ENCODE measurements at places on chromosomes 1 and 21. TPM values are rescaled to one million over a fixed set of nuclear protein-coding genes. Genes with fewer than 3 reads are reported as not detected.

The INAVA gene
- total RNA-seq: not detected

DNA sequence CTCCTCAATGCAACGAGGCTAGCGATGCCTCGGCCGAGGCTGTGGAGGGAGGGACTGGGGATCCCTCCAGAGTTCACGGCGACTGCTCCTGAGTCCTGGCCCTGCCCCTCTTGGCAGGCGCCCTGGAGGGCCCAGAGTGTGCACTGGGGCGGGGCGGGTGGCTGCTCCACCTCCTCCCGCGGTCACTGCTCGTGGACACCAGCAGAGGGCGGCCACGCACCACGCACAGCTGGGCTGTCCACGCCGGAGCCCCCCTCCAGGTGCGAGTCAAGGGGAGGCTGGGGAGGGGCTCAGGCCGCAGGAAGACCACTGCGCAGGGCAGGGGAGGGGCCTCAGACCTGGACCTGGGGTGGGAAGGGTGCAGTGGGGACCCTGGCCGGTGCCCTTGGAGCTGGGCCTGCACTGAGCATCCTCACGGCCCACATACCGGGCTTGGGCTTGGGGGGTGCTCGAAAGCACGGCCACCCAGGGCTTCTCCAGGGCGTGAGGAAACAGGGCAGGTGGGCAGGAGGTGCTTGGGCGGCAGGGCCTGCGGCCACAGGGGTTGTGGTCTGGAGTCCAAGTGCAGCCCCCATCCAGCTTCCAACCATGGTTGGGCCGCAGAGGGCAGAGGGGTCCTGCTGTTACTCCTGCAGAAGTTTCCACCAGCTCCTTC, 20.6 kb upstream of the TTC34 start:
- no peak overlapping the region for H3K4me3 ChIP-seq
- no peaks in the 10 kb centered on the region for H3K36me3 ChIP-seq
- no peaks in the 10 kb centered on the region for H3K4me1 ChIP-seq

GRCh38 chr1:58739856-58740466, 40.1 kb upstream of the MYSM1 start:
- no peaks in the 10 kb centered on the region for H3K4me1 ChIP-seq
- no peak overlapping the region for H3K4me3 ChIP-seq
- DNase-seq: no peak
- no peaks in the 10 kb centered on the region for H3K36me3 ChIP-seq
- H3K27me3 ChIP-seq: peaks cover 2% of the 10 kb centered on the region
- H3K27ac ChIP-seq: no peak overlapping the region

DNA sequence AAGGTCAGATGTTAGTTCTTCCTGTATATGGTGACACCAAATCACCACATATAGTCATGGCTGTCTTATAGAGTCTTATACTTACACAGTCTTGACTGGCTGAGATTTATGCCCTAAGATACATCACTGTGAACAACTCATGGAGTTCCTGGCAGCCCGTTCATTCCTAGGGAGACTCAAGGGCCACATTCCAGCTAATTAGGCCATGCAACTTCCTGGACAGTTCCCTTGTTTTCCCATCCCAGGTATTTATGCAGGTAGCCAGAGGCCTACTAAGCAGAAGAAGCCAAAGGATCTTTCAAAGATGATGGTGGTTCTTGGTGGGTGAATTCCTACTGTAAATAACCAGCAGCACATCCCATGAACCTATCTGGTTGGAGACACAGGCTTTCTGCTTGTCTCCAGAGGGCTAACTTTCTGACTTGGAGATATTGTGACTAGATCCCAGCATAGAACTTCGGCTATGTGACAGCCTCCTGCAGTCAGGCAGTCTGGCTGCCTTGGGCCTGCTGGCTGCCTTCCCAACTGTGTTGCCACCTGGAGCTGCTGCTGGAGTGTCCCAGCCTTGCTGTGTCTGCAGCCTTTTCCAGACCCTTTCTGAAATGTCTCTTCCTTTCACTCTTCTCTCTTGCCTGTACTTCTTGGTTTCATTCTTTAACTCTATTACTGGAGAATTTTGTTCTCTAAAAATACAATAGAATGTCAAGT, 283.8 kb downstream of the CACNA1E start:
- DNase-seq: no peak
- peaks cover 7% of the 10 kb centered on the region for H3K27me3 ChIP-seq
- H3K4me3 ChIP-seq: no peak overlapping the region

DNA sequence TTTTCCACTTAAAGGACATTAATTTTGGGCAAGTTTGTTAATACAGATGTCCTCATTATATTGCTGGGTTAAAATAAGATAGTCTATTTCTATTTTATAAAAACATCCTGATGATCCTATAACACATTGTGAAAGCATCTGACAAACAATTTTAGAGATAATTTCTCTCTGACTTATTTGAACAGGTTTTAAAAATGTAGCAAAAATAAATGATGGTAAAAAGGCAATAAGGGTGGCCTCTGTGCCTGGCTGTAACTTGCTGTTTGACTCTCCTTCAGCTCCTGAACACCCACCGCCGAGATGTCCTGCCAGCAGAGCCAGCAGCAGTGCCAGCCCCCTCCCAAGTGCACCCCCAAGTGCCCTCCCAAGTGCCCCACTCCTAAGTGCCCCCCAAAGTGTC, at the start of gene LCE1A:
LCE1A (plus strand) TSS at position 301 of the 400 bp plus-strand sequence; CDS start at position 301, 0 bp downstream.
- H3K27me3 ChIP-seq: peaks cover 34% of the 10 kb centered on the region
- no peaks in the 10 kb centered on the region for H3K36me3 ChIP-seq
- H3K4me1 ChIP-seq: no peaks in the 10 kb centered on the region

GRCh38 chr1:210373878-210374599, 45.3 kb downstream of the HHAT start:
- peak; percentile 90 for DNase-seq
- peak overlapping the region; percentile 82 for H3K27ac ChIP-seq
- peaks cover 27% of the 10 kb centered on the region for H3K4me1 ChIP-seq
- H3K27me3 ChIP-seq: no peaks in the 10 kb centered on the region

DNA sequence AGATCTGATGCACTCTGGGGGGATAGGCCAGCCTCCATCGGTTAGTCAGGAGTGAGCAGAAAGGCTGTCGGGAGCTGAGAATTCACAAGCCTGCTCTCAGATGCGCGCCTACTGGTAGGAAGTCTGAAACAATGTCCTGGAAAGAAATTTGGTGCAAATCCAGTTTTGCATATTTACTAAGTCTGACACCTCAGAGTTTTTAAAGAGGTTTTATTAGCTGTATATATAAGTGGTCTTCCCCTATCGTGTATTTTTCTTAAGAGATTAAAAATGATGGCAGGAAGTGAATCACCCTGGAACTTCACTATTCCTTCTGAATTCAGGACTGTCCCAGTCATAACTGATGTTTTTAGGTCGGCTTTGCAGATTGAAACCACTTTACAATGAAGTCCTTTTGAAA, 99.8 kb upstream of the C1orf105 start:
- no peak for DNase-seq
- H3K27me3 ChIP-seq: no peaks in the 10 kb centered on the region
- H3K4me1 ChIP-seq: no peaks in the 10 kb centered on the region
- H3K4me3 ChIP-seq: no peak overlapping the region

DNA sequence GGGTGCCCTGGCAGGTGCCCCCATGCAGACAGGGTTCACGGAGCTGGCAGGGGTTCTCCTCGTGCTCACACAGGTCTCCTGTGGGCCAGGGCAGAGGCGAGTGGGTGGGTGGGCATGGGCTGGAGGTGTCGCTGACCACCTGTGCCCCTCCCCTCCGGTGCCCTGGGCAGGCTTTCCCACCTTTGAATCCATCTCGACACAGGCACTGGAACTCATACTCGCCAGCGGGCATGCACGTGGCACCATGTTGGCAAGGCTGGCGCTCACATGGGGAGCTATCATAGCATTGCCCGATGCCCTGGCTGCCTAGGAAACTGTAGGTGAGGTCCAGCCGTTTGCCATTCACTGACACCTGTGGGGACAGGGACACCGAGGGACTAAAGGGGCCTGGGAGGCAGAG, 16.0 kb downstream of the LDLRAD2 start:
- DNase-seq: no peak
- no peaks in the 10 kb centered on the region for H3K27me3 ChIP-seq
- no peak overlapping the region for H3K27ac ChIP-seq
- H3K36me3 ChIP-seq: no peaks in the 10 kb centered on the region
- H3K4me1 ChIP-seq: no peaks in the 10 kb centered on the region

DNA sequence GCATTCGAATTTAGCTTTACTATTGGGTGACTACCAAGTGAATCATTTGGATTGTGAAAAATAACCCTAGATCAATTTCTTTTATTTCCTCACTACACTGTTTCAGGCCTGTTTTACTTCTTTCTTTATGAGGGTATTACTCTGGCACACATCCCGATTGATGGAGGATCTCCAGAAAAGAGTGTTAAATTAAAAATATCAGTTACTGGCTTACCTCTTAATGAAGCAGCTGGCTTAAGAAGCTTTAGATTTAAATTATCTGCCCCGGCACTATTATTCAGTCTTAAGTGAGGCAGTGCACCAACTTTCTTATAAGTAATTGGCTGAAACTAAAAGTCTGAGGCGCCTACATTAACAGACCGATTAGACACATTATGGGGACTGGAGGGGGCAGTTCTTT, 1097.4 kb downstream of the TTLL7 start:
- H3K27me3 ChIP-seq: no peaks in the 10 kb centered on the region
- DNase-seq: no peak
- no peaks in the 10 kb centered on the region for H3K36me3 ChIP-seq
- no peak overlapping the region for H3K27ac ChIP-seq

DNA sequence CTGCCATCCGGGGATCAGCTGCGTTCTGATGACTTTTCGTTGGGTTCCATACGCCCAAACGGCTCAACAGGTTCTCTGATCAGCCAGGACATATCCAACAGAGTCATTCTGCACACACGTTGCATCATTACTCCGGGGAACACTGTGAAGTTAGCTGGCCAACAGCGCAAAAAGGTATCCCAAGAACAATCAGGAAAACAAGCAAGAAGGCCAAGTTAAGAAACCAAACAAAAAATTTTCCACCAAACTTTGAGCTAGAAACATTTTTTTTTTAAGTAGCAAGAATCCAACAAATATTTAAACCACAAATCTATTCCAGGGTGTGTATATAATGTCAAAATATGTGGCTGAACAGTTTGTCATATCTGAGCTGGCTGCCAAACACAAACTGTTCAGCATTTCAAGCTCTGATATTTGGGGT, 29.2 kb downstream of the NID1 start:
- H3K27me3 ChIP-seq: peaks cover 2% of the 10 kb centered on the region
- H3K36me3 ChIP-seq: no peaks in the 10 kb centered on the region
- no peaks in the 10 kb centered on the region for H3K4me1 ChIP-seq
- no peak overlapping the region for H3K27ac ChIP-seq
- no peak overlapping the region for H3K4me3 ChIP-seq

The PRAMEF12 gene
- not detected for total RNA-seq

The TAS1R1 gene
- total RNA-seq: 0.07 TPM

The ANGEL2 gene
- total RNA-seq: 51.5 TPM

- H3K4me3 ChIP-seq: no peak overlapping the region
- H3K27me3 ChIP-seq: peaks cover 5% of the 10 kb centered on the region
- no peaks in the 10 kb centered on the region for H3K4me1 ChIP-seq
- no peak overlapping the region for H3K27ac ChIP-seq
Observed at GRCh38 chr1:167912294-167912693, 1.6 kb downstream of the ADCY10 start.

DNA sequence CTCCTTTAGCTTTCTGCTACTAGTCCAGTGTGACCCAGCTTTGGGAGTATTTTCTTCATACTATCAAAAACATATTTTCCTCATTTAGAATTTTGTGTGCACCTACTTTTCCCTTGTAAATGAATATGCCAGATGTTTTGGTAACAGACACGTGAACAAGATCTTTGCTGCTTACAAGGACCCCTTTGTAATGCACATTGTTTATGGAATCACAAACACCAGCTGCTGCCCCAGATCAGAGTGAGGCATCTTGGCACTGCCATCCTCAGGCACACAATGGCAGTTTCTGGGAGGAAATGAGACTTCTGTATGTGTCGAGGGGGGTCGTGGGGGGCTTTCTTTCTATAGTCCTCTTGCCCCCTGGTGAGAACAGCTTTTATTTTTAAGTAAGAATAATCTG, 115.7 kb downstream of the RGL1 start:
- H3K27ac ChIP-seq: no peak overlapping the region
- peaks cover 9% of the 10 kb centered on the region for H3K4me1 ChIP-seq
- peaks cover 3% of the 10 kb centered on the region for H3K36me3 ChIP-seq
- DNase-seq: no peak
- H3K4me3 ChIP-seq: no peak overlapping the region
- H3K27me3 ChIP-seq: no peaks in the 10 kb centered on the region

- no peaks in the 10 kb centered on the region for H3K36me3 ChIP-seq
- H3K27ac ChIP-seq: no peak overlapping the region
- H3K4me1 ChIP-seq: no peaks in the 10 kb centered on the region
Observed at GRCh38 chr1:47409311-47410067, 6.6 kb upstream of the FOXE3 start.

- H3K4me3 ChIP-seq: no peak overlapping the region
- no peaks in the 10 kb centered on the region for H3K36me3 ChIP-seq
- H3K4me1 ChIP-seq: peaks cover 4% of the 10 kb centered on the region
- no peak overlapping the region for H3K27ac ChIP-seq
- DNase-seq: no peak
- peaks cover 1% of the 10 kb centered on the region for H3K27me3 ChIP-seq
Observed at GRCh38 chr1:57312869-57313268, 111.0 kb downstream of the DAB1 start.

- no peaks in the 10 kb centered on the region for H3K27me3 ChIP-seq
- no peak overlapping the region for H3K4me3 ChIP-seq
- H3K4me1 ChIP-seq: no peaks in the 10 kb centered on the region
- H3K36me3 ChIP-seq: no peaks in the 10 kb centered on the region
- no peak overlapping the region for H3K27ac ChIP-seq
Observed at GRCh38 chr1:5758000-5758858, 234.0 kb downstream of the NPHP4 start.

GRCh38 chr1:110674337-110675059, at the start of gene KCNA3:
KCNA3 (minus strand) TSS chr1:110674940; CDS start chr1:110674809, 131 bp downstream.
- H3K4me1 ChIP-seq: peaks cover 34% of the 10 kb centered on the region
- peaks cover 30% of the 10 kb centered on the region for H3K36me3 ChIP-seq
- peak; percentile 74 for DNase-seq
- peak within 1 kb of the TSS; percentile 99 for H3K4me3 ChIP-seq

DNA sequence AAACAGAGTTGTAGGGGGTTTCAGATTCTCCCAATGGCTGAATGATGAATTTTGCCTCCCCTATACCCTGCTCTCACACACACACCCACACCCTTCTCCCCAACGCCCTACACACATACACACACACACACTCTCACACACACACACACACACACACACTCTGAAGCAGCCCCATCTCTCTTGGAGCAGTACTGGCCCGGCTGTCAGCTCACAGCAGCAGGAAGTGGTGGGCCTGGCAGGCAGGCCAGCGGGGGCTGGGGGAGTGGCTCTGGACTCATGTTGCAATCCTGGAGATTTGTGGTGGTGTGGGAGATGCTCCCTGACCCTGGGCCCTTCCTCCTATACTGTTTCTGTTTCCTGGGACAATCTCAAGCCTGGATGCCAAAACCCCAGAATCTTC, 2.2 kb downstream of the IKBKE start:
- peaks cover 76% of the 10 kb centered on the region for H3K4me1 ChIP-seq
- H3K36me3 ChIP-seq: peaks cover 47% of the 10 kb centered on the region
- peak overlapping the region; percentile 91 for H3K27ac ChIP-seq
- peak overlapping the region; percentile 83 for H3K4me3 ChIP-seq
- no peaks in the 10 kb centered on the region for H3K27me3 ChIP-seq

All from activated CD4-positive, alpha-beta T cell treated with anti-CD3 and anti-CD28 coated beads for 36 hours (primary cell).